ENCODE measurements at places on chromosomes 6 and 20.

- no peak for DNase-seq
These were observed 9.2 kb downstream of the HSPA1B start for GRCh38 chr6:31836474-31837368.

- no peak for DNase-seq
These were observed 368.5 kb downstream of the TBC1D32 start for GRCh38 chr6:120965814-120966213.

DNA sequence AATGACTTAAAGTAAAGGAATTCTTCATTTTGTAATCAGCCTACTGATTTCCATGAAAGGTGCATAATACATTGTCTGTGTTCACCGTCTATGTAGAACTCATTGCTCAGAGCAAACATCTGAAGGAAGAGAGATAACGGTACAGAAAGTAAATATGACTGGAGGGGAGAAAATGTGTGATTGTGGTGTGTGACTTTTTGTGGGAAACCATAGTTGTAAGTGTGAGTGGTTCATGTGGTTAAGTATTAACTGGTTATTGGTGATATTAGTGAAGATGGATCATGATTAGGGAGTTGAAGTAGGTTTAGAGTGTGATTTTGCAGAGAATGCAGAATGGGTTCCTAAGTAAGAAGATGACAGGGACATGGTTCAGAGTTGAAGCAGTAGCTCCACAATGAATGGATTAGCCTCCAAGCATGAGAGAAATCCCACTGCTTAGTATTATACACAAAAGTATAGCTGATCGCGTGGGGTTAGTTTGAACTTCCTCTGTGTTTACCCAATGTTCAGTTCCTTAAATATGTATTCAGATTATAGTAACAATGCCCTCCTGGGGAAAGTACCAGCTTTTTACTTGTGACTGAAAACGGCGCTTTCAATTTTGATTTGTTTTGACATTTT is 368.9 kb downstream of the UTRN start:
- DNase-seq: no peak

DNA sequence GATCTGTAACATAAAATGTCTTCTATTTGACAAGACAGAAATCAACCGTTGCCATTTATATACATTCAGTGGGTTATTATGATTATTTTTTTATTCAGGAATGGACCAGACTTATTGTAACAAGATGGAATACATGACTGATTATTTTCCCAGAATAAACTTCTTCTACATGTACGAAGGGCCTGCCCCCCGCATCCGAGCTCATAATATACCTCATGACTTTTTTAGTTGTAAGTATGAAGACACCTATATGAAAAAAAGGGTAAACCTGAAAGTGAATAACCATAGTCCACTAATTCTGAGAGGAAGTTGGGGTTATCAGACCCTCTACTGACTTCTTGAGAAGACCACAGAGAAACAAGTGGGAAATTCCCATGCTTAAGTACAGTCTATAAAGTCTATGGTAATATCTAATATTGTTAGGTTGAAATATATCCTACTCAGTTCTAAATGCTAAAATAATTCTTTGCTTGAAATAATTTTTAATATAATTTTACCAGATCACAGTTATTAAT is 15.9 kb downstream of the OR2A4 start:
- DNase-seq: peak; percentile 46

GRCh38 chr6:134950482-134950881 is 581 bp upstream of the ALDH8A1 start:
- no peak for DNase-seq

- no peak for DNase-seq
These were observed 3.1 kb downstream of the BICRAL start for GRCh38 chr6:42784717-42785498.

DNA sequence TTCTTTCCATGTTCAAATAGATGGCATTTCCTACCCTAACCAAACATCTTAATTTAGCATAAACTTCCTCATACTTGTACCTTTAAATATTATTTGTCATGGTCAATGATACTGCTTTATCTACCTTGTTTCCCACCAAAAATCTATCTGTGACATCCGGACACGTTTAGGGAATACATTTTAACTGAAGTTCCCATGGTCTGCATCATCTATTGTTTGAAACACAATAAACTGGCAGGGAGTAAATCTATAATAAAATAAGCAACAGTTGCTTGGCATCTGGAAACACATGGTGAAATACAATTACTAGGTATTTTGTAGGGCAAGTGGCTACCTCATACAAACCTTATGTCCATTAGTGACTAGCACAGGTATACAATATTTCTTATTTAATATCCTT is 289.1 kb downstream of the GJA1 start:
- DNase-seq: no peak

GRCh38 chr6:154933181-154933827 is 61.8 kb upstream of the TIAM2 start:
- no peak for DNase-seq

GRCh38 chr6:5080574-5080973 is 4.6 kb upstream of the PPP1R3G start:
- DNase-seq: no peak

DNA sequence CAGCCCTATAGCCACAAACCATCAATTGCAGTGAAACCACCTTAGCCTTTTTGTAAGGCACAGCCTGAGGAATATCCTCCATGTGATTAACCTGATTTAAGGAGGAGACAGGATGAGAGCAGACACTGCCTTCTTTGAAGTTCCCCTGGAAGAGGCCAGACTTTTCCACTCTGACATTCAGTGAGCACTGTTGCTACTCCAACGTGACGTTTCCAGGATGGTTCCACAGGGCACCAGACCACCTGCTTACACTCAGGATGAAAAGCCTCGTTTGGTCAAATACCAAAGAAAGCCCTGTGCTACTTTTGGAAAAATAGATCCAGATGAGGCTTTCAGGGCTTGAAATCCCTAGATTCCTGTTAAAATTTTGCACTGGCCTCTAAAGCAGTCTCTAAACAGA is 1102.1 kb upstream of the FLRT3 start:
- DNase-seq: no peak

GRCh38 chr6:164563924-164564323 is 745.5 kb downstream of the C6orf118 start:
- no peak for DNase-seq

GRCh38 chr6:98797217-98797994 is 37.0 kb upstream of the POU3F2 start:
- DNase-seq: no peak

DNA sequence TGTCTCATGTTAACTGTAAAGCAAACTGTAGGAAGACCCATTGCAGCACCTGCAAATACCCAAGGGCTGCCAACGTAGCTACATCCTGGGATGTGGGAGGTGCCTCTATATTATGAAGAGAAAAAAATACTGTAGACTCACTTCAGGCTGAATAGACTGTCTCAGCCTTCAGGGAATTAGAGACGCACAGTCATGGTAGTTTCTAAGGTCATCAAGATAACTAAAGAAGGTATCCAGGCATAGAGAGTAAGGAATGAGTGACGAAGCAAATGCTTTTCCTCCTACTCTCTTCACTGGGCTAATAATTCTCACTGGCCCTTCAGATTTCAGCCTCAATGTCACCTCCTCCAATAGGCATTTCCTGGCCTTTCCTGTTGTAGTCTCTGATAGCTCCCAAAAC is 121.6 kb upstream of the ECI2 start:
- no peak for DNase-seq

- no peak for DNase-seq
These were observed 13.2 kb downstream of the ELOVL2 start for GRCh38 chr6:11030904-11031303.

DNA sequence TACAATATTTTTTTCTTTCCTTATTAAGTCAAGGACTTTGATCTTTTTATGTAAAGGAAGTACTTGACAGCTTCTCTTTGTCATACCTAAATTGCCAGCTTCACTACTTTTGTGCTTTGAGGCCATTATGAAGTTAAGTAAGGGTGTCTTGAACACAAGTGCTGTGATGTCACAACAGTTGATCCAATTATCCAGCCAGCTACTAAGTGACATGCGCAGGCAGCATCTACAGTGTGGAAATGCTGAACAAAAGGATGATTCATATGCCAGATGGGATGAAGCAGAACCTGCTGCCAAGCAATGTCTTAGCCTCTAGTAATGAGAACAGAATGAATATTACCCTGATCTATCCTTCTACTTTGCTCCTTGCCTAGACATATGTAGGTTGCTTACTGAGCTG is 68.3 kb upstream of the TMEM244 start:
- no peak for DNase-seq

DNA sequence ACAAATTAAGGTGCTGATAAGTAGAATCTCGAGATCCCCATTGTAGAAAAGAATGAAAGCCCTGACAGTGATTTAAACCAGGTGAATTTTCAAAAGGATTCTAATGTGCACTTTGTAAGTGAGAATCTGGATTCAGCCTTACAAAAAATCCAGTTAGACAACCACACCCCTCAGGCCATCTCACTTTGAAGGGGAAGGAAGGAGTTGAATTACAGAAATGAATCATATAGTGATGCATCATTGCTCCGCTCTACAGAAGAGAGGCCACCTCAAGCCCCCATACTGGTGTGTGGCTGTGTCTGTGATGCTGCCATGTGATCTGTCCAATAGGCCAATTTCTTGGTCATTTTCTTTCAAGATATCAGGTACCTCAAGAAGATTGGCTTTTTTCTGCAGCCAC is 85.5 kb upstream of the NT5E start:
- DNase-seq: no peak

DNA sequence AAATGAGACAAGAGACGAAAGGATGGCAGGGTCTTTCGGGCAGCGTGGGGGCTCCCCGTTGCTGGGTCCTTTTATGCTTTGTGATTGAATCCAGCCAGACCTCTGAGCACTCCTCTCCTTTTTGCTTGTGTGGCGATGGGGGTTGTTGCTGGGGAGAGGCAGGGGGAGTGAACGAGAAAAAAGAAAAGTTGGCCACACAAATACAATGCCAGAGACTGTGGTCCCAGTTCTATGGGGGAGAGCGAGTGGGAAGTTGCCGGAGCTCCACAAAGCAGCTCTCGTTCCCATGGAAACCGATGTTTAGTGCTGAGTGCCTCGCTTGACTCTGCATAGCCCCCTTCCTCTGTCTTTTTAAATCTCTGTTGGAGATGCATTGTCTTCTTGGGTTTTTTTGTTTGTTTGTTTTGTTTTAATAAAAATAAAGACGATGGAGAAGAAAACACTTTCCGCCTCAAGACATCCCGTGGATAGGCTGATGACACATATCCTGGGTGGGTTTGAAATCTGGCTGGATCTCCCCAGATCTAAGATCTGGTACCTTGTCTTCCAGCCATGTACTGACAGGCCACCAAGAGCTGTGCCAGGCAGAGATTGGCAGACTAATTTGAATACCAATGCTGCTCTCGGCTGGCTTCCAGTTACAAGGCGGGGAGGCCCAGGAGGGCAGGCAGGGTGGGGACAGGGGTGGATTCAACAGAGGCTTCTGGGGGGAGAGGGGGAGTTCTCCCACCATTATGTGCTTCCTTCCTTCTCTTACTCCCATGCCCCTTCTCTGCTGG is 529.3 kb downstream of the QKI start:
- DNase-seq: no peak

- no peak for DNase-seq
These were observed 16.3 kb downstream of the PLEKHG1 start for GRCh38 chr6:150615967-150616366.

DNA sequence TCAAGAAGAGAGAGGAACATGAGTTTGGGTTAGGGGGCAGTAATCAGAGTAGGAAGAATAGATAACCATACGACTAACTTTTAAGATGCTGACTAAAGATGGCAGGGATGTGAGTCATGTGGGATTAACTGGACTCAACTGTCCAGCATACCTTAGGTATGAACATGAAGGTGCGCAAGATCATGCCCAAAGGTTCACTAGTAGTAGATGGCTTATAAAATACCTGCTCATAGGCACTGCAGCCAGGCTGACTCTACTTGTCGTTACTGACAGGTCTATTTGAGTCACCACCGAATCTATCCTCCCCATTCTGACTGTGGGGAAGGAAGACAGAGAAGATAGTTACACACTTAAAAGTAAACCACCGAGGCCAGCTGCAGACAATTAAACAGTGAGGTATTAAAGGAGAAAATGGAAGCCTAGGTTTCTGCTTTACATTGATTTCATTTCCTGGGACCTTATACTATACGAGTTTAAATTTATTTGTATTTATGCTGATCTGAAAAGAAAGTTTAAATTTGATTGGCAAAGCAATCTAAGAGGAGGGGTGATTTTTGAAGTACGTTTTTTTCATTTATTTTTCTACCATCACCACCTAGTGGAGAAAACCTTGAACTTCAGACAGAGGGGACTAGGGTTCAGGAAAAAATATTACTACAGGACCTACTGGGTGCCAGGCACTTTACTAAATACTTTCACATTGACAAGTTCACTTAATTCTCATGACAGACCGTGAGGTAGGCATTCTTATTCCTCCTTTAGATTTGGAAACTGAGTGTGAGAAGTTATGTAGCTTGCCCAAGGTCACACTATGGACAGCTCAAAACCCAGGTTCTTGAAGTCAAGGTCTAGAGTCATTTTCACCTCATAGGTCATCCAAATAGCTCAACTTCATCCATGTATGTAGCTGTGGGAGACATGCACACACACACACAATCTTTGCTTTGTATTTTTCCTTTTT is 4.0 kb upstream of the WRNIP1 start:
- no peak for DNase-seq

GRCh38 chr6:79373246-79373645 is 138.8 kb upstream of the HMGN3 start:
- no peak for DNase-seq

- DNase-seq: peak; percentile 84
These were observed 189.4 kb upstream of the RREB1 start for GRCh38 chr6:6918216-6918983.

DNA sequence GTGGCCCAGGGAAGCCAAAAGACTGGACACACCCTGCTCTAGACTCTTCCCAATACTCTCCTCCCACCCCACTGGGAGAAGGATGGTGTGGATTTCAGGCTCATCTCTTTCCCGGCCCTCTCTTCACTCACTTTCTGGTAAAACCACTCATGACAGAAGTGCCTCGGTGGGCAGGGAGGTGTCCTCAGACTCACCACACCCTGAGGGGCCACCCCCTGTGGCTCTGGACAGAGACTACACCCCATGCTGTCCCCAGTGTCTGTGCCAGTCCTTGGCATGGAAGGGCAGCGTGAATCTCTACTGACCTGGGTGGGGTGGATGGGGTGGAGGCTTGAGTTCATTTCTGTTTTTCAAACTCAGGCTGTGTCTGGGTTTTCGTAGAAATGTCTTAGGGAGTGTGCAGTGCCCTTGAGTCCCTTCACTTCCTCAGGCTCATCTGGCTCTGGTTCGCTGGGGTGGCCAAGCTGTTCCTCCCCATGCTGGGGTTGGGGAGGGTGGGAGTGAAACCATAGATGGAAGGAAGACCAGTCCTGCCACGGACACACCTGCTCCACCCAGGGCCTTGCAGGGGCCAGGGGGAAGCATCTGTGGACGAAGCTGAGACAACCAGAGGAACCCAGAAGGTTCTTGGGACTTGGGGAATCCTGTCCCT is 59.1 kb downstream of the EZR start:
- peak; percentile 19 for DNase-seq

GRCh38 chr6:167073679-167074274 is 49.1 kb upstream of the CCR6 start:
- DNase-seq: no peak
